ENCODE measurements at places on chromosomes 2 and 18.

- no peak for DNase-seq
Observed at GRCh38 chr2:71603311-71603811, 150.0 kb downstream of the DYSF start.

DNA sequence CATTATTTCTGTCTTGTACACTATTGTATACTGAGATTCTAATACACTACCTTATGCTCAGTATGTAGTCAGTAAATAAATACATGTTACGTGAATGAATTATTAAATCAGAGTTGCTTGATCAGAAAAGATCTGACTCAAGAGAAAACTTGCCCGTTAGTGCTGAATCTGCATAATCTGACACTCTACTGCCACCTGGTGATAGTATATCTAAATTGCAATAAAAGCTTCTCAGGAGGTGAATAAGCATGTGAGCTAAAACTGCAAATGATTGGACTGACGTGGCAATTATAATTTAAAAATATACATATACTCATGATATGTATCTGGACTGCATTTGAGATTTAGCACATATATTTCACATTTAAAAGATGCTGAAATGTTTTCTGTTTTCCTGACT lies 70.4 kb downstream of the KIAA1328 start:
- DNase-seq: no peak

DNA sequence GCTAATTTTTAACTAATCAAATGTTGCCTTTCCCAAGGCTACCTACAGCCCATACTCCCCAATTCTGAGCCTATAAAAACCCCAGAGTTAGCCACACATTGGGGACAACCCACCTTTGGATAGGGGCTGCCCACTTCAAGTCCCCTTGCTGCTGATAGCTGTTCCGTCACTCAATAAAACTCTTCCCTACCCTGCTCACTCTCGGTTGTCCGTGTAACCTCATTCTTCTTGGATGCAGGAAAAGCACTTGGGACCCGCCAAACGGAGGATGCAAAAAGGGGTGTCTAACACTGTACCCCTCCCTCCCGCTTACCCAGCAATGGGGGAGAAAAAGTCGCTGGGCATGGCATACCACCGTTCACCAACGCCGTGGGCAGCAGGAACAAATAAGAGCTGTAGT lies 12.2 kb downstream of the IWS1 start:
- no peak for DNase-seq

- DNase-seq: no peak
Observed at GRCh38 chr2:236941551-236941950, 144.1 kb upstream of the COPS8 start.

DNA sequence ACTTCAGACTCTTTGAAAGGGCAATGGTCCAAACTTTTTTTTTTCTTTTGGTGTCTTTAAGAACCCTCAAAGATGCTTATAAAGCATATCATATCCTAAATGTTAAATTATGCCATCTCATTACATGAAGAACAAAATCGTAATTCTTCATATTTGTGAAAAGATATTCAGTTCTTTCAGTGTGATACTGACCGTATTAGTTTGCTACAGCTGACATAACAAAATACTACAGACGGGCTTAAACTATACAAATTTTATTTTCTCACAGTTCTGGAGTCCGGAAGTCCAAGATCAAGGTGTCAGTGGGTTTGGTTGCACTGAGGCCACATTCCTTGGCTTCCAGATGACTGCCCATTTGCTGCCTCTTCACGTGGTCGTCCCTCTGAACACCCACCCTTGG lies 1377.2 kb upstream of the ZEB2 start:
- DNase-seq: no peak
